Fibroblast of the conjunctiva (primary cell): ENCODE measurements at places on chromosomes 5 and 9.

DNA sequence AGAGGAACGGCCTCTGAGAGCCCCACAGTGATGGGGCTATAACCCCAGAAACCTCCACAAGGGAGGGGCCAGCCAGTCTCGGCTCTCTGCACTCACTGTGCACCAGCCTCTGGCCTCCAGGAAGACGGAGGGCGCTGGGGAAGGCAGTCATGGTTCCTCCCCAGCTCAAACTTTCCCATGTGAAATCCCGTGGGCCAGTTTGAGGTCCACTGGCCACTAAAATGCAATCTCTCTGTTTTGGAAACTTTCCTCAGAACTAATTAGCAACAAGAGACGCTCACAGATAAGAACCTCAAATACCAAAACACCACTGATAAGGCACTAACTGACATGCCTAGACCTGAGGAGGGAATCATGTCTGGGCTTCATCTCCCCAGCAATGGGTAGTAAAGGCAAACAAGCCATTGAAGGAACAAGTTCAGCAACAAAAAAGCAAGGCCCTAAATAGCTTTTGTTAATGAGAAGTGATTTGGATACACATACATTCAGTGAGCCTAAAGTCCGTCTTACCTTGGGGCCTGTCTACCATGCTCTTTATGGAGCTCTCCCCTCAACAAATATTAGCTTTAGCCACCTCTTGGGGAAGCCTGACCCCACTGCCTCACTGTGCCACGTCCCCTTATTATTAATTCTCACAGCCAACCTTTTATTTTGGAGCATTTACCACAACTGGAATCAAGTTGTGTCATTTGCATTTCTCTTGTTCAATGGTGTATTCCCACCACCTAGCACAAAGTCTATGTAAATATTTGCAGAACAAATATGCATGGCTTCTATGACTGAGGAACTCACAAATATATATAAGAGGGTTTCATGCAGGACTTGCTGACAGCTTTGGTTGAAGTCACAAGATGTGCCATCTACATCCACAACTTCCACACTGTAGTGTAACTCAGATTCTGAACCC is 56.1 kb upstream of the GLRX start:
- DNase-seq = no peak

GRCh38 chr9:13534006-13534405 is 254.5 kb upstream of the MPDZ start:
- no peak for DNase-seq

DNA sequence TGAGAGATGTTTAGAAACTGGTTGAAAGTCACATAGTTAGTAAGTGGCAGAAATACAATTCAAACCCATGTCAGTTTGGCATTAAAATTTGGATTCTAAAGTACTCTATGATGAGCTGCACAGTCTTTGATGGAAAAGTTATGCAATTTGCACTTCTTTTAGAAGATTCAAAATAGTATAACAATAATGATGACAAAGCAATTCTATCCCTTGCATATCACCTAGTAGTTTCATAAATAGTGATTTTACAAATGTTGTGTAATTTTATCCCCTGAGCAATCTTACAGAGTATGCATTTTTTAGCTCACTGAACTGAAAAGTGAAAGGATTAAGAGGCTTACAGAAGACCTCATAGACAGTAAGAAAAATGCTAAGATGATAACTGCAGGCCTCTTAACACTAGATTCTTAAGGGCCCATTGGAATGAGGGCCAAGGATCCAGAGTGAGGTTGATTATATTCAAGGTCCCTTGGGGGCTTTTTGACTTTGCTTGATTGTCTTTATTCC is 3.7 kb downstream of the C5orf46 start:
- no peak for DNase-seq

DNA sequence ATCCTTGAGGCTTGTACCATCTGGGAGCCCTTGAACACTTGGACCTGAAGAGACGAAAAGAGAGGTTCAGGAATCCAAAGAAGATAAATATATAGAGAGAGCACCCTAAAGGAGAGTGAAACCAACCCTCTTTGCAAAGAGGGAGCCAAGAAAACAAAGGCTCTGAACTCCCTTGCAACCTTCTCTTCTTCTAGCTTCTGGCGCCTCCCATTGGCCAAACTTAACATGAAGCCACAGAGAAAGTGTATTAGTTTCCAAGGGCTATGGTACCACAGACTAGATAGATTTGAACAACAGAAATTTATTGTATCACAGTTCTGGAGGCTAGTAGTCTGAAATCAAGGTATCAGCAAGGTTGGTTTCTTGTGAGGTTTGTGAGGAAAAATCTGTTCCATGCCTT is 175.1 kb downstream of the HCN1 start:
- no peak for DNase-seq

GRCh38 chr9:89602978-89603766 is 1.6 kb upstream of the GADD45G start:
- DNase-seq = peak; percentile 51

DNA sequence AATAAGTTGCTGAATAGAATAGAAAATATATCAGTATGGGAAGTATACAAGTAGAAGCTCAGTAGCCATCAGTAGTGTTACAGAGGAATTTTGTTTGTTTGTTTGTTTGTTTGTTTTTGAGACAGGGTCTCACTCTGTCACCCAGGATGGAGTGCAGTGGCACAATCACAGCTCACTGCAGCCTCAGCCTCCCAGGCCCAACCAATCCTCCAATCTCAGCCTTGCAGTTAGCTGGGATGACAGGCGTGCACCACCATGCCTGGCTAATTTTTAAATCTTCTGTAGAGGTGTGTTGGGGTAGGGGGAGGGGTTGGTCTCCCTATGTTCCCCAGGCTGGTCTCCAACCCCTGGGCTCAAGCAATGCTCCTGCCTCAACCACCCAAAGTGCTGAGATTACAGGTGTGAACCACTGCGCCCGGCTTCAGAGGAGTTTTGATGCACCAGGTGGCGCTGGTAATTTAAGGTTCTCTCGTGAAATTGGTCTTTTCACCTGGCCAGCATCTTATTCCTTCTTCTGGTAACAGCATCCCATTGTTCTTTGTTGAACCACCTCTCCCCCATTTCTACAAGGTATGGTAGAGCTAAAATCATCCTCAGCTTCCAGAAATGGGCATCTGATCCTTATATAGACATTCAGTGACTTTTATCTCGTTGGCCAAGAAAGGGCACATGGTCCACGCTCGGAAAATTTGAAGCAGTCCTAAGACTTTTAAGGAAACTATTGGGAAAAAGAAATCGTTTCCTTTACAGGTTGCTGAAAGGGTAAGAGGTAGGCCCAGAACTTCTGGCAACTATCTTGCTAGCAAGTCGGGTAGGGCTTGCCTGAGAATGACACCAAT is 157.1 kb downstream of the ARRDC3 start:
- DNase-seq = no peak

- no peak for DNase-seq
These were observed 1.0 kb downstream of the TLE4 start for GRCh38 chr9:79572608-79573411.

DNA sequence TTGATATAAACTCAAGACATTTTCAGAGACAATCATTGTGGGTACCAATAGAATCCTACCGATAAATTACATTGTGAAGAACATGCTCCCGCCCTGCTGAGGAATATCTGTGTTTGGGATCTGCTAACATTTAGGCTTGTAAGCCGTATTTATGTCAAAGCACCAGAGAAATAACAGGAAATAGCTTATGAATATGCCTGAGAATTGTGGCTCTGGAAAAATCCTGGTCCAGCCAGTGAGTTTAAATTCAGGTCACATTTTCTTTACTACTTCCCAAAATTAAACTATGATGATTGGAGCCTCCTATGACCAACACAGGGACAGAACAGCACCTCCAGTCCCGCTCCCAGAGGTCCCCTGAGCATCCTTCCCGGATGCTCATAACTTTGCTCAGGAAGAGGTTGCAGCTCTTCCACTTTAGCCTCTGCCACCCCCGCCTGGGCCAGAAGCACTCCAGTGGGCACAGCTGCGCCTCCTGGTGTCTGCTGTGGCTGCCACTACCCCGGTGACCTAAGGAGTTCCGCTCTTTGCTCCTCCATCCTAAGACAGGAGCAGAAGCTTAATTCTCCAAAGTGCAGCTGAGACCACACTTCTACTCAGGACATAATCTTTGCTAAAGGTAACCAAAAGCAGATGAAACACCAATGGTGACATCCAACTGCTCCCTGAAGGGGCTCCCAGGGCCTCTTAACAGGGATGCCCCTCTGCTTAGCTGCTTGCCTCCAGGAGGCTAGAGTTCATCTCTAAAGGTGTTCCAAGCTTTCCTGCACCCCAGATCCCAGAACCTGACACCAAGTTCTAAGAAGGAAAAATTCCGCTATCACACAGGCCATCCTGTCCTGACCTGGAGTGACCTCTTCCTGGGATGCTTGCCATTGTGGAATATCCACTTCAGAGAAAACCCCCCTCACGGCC is 58.8 kb downstream of the SLC1A1 start:
- DNase-seq = no peak

GRCh38 chr5:69238760-69239251 is 4.1 kb downstream of the CDK7 start:
- DNase-seq = peak; percentile 53

DNA sequence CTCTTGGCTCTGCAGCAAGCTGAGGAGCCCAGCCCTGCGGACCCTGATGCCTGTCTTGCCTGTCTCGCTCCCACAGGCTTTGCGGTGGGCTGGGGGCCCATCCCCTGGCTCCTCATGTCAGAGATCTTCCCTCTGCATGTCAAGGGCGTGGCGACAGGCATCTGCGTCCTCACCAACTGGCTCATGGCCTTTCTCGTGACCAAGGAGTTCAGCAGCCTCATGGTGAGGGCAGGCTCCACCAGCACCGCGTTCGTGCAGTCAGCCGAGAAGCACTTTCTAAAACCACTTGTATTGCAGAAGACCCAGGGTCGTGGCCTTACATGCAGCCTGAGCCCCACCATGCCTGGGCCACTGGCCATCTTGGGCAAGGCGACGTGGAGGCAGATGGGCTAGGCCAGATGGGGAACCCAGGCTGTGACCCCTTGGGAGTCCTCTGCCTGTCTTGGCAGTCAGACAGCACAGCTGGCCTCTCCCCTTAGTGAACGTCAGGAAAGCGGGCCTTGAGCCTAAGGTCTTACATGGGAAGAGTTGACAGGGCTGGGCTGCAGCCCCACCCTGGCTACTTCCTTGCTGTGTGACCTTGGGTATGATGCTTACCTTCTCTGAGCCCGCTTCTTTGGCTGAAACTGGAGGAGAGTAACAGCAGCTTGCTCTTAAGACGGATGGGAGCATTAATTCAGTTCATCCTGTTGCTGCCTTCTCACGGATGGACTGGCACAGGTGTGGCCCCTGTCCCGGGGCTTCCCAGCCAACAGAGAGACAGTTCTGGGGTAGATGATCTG is 8.6 kb downstream of the SLC2A8 start:
- DNase-seq = no peak
